GM10248 (cell line): ENCODE measurements at places on chromosomes 12 and 14.

DNA sequence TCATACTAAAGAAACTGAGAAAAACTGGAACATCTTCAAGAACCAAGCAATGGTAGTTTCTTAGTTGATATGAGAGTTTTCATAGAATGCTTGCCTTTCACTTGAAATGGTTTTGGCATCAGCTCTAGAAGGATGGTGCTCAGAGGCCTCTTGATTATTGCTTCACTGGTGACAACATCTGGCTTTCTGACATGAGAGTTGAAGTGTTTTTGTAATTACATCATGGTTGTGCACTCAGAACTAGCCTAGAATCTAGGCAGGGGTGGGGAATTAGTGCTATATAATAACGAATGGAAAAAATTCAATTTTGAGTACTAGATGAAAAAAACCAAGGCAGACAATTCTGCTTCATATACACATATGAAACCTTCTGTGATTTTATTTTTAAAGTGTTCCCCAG lies 172.8 kb upstream of the LMNTD1 start:
- DNase-seq = no peak

DNA sequence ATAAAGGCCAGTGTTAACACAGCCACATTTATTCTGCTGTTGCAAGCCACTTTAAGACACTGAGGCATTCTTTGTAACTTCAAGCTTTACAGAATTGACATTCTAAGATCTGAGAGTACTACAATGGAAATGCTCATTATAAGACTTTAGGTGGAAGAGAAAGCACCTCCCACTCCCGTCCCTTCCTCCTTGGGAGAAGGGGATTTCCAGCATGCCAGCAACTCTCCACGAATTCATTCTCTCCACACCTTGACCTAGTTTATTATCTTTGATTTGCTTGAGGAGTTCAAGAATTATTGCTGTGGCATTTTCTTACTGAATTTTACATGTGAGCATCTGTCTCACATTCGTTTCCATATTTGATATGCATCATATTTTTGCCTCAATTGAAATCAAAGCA lies 644.4 kb upstream of the MIS18BP1 start:
- DNase-seq = no peak

DNA sequence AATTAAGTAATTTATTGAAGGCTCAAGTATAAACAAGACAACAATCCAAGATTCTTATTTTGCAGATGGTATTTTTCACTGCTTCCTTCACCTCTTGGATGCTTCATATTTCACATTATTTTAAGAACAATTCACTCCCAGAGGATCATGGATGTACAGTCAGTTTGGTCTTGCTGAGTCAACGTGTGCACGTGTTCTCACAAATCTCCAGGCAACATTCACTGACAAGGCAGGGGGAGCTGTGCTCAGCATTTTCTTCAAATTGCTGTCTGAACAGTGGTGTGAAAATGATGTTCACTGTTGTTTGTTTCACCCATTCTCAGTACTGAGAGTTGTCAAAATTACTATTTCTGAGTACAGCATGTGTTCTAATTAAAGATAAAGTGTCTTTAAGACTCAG lies 118.3 kb upstream of the SLC38A4 start:
- no peak for DNase-seq

DNA sequence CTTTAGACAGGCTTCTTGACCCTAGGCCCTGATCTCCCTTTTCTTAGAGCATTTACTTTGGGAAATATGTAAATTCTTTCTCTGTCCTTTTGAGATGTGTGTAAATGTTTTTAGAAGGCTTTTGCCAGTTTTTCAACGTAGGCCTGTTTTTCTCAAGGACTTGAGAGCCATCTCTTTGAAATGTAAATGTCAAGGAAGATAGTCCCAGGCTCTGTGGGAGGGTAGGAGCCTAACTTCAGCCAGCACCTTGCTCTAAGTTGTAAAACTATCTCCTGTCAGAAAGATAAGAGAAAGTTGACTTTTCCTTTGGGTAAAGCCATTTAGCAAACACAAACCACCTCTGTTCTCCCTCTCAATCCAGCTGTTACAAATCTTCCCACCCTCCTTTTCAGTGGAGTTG lies 219.8 kb downstream of the RPS29 start:
- DNase-seq = no peak

DNA sequence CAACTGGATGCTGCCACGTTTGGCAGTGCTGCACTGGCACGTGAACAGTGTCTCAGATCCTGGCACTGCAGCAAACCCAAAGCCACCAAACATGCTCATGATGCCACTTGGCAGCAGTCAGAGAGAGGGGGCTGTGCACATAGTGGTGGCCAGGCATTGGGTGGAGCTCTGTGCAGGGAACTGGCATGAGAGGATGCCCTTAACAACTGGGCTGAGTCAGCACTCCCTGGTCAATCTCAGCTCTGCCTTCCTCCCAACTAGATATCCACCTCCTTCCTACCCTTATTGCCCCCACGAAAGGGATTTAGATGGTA lies 37.0 kb downstream of the ZFHX2 start:
- no peak for DNase-seq

DNA sequence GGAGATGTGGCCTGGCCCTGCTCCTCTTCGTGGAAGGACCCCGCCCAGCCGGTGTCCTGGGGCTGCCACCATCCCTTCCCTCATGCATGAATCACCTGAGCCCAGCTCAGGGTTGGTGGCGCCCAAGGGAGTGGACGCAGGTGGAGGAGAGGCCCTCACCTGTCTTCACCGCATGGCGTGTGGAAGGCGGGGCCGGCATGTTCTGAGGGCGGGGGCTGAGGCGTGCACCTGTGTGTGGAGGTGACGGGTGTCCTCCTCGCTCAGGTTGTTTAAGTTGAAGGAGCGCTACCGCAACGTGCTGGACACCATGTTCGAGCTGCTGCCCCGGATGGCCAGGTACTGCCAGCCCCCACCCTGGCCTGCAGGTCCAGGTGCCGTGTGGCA lies 47.0 kb downstream of the SLC8B1 start:
- DNase-seq = no peak

GRCh38 chr12:13368971-13369370 lies 172.4 kb downstream of the EMP1 start:
- no peak for DNase-seq

GRCh38 chr14:70098250-70098809 lies 90.4 kb downstream of the SLC8A3 start:
- DNase-seq = no peak

DNA sequence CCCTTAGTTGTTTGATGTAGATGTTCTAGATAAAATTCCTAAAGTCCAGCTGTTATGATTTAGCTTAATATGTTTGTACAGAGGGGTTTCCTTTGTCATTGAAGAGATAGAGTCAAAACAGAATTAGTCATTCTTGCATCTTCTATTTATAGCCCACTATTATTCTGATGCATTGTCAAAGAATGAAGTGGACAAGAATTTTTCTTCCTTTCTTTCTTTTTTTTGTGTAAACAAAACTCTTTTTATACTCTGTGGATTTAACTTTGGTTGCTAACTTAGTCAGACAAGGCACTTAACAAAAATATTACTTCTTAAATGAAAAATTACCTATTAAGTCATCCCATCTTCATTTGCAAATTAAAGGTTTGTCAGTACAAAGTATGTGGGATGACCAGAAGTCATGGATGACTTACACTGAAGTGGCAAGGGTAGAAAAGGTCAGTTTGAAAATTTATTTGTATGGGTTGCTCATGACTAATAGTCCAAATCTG lies 215.6 kb upstream of the DDHD1 start:
- DNase-seq = no peak

DNA sequence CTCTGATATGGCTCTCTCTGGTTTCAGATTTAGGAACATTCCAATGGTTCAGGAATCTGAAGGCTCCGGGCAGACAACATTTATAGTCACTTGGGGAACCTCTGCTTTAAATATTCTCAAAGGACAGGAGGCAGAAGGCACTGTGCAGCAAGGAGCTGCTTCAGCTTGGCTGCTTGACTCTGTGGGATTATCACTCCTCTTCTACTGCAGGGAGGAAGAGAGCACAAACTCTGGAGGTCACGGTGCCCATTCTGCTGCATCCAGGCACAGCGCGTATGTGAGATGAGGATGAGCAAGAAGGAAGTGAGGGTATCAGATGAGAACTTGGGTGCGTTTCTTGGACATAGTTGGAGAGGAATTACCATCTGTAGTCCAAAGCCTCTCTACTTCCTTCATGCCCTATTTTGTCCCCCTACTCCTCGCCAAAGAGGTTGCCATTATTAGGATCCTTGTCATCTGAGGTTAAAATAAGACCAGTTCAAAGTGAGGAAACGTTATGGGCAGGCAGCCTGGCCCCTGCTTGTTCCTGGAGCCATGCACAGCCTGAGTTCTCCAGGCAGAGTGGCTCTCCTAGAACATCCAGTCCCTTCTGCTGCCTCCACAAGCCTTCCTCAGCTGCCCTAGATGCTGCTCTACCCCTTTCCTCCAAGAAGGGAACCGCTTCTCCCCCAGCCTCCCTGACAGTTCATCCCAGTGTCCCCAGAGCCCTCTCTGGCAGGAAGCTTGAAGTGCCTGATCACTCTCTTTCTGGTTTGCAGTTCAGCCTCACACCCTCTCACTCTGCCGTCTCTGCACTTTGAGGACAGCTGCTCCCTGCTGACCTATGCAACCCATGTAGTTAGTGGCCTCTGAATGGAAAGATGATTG lies 12.5 kb downstream of the FGF6 start:
- DNase-seq = no peak

DNA sequence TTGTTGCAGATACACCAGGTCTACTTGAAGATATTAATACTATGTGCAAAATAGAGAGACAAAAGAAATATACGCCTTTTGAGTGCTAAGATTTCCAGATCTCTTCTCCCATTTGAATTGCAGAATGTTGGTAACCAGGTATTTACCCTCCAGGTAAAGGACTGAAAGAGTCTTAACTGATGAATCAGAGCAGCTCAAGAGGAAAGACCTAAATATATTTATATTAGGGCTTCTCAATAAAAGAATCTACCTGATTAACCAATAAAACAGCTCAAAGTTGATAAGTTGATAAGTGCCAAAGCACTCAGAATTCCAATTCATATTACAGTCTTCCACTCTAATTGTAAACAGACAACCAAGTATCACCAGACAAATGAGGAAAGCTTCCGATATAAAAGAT lies 59.2 kb downstream of the ZNF641 start:
- DNase-seq = no peak

- DNase-seq = no peak
Measured at GRCh38 chr12:116365114-116365513, 87.6 kb upstream of the MED13L start.
